Stimulated activated CD4-positive, alpha-beta T cell treated with anti-CD3 and anti-CD28 coated beads, TNF-alpha, amount 100 ng/mL, for 1 hour (primary cell): ENCODE measurements at places on chromosomes 2 and 18.

GRCh38 chr2:58539973-58540372, 298.8 kb upstream of the FANCL start:
- DNase-seq = no peak

DNA sequence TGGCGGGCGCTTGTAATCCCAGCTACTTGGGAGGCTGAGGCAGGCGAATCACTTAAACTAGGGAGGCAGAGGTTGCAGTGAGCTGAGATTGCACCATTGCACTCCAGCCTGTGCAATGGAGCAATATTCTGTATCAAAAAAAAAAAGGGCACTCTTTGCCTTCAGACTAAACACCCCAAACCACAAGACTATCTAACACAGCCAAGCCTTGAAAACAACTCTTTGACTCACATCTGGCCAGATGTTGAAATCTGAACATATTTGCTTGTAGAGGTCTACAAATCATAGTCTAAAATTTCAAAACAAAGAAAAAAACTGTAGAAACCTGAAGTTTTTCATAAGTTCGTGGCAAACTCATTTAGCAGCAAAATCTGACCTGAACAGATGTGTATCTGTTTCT, 94.9 kb downstream of the FAM161A start:
- no peak for DNase-seq

- no peak for DNase-seq
These were observed 2.5 kb upstream of the TTLL4 start for GRCh38 chr2:218708086-218708485.

DNA sequence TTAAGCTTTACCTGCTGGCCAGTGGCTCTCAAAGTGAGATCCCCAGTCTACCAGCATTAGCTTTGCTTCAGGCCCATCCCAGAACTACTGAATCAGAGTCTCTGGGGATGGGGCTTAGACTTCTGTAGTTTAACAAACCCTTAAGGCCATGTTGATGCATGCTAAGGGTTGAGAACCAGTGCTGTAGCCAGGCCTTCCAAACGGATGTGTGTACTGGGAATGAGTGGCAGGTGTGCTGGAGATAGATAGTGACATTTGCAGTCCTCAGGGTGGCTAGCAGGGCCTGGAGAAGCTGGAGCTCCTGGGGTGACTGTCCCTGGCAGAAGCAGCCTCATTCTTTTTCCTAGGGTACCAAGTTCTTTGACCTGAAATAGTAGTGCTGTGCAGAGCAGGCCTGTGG, 148.5 kb downstream of the PPP1R1C start:
- DNase-seq = no peak

GRCh38 chr2:20576598-20577115, 74.2 kb downstream of the HS1BP3 start:
- DNase-seq = no peak

- no peak for DNase-seq
These were observed 53.6 kb downstream of the CDK15 start for GRCh38 chr2:201859949-201860348.

GRCh38 chr2:206562375-206562774, 79.9 kb upstream of the FAM237A start:
- no peak for DNase-seq

GRCh38 chr2:190908532-190908931, 27.9 kb downstream of the GLS start:
- no peak for DNase-seq

DNA sequence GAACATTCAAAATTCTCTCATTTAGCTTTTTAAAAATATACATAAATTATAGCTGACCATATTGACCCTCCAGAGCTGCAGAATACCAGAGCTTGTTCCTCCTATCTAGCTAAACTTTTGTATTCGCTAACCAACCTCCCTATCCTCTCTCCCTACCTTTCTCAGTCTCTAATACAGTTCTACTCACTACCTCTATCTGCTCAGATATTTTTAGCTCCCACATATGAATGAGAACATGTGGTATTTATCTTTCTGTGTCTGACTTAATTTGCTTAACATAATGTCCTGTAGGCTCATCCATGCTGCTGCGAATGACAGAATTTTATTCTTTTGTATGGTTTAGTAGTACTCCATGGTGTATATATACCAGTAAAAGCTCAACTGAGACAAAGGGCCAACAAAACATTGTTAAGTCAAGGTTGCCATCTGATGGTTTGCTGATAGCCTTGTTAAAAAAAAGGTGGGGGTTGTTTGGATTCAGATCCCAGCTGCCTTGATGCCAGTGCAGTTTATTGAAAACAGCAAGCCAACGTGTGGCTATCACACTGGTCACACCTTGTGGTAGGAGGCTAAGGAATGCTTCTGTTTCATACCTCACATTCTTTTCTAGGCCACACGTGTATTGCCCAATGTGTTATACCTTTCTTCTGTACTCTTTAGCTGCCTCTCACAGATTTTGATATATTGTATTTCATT, 101.5 kb downstream of the VWA3B start:
- no peak for DNase-seq

DNA sequence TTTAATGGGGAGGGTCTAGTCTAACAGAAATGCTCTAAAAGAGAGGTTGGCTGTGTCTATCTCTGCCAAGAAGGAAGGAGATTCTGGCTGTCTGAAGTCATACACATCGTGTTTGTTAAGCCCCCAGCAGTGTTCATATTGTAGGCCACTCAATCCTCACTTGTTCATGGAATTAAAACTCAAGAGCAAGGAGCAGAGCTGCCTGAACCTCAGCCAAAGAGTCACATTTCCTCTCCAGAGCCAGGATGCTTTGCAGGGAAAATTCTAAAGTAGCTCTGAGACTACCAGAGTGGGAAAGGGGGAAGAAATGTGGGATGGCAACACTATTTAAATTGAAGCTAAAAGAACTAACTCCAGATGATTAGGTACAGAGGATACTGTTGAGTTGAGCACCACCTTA, 190.7 kb upstream of the CXCR4 start:
- DNase-seq = no peak

DNA sequence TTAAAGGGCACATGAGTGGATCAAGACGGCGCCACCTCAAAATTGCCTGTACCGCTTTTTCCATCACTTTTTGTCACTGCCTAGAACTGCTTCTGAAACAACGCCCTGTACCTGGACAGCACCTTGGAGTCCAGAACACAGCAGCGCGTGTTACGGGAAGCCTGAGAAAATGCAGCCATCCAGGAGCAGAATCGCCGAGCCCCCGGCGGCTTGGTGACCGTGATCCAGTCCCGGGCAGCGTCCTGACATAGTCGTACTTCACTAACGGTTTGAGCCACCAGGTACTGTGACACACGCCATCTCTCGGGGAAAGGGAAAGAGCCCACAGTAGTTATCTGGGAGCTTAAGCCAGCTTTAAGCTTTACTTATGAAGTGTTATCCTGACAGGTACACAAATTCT, 168.9 kb upstream of the SALL3 start:
- DNase-seq = no peak

DNA sequence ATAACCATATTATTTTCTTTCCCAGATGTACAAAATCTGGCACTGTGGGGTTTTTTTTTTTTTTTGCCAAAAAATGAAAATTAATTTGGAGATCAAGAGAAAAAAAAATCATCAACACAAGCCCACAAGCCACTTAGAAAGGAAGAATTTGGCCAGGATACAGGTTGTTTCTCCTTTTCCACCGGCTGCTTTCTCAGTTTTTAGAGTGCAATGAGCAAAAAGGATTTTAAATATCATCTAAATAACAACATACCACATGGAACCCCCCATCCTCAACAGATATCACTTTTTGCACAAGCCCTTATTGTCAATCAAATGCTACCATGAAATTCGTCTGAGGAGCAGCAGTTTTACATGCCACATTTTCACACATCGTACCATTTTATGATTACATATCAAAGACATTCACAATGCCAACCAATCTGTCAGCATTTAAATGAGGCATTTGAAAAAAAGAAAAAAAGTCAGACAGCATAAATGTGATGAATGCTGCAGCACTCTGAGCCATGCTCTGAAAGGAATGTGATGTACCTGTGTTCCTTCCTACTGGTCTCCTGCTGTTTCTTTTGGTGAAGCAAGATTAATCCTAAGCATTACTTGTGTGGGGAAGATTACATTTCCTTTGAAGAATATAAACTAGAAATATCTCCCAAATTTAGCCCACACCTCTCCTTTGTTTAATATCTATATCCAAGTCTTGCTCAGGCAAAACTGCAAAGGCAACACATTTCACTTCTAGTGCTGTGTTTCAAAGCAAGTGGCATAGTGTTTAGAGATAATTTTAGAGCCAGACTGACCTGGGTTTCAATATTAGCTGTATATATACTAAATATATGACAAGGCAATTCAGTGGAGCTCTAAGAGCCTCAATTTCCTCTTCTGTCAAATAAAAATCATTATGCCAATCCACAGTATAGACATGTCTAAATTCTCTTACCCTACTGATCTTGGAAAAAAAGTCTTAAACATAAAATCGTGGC, 391.3 kb downstream of the CMPK2 start:
- no peak for DNase-seq

DNA sequence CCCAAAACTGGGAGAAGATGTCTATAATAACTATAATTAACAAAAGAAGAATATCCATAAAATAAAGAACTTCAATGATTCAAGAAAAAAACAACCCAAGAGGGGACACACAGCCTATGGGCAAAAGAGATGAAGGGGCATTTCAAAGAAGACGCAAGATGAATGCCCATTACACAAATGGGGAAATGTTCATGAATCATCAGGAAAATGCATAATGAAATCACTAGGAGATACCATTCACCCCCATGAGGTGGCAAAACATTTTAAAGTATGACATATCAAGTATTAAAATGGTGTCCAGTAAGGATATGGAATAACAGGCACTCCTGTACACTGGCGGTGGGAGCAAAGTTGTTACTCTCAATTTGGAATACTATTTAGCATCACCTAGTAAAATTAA, 183.3 kb downstream of the TXNL1 start:
- no peak for DNase-seq

DNA sequence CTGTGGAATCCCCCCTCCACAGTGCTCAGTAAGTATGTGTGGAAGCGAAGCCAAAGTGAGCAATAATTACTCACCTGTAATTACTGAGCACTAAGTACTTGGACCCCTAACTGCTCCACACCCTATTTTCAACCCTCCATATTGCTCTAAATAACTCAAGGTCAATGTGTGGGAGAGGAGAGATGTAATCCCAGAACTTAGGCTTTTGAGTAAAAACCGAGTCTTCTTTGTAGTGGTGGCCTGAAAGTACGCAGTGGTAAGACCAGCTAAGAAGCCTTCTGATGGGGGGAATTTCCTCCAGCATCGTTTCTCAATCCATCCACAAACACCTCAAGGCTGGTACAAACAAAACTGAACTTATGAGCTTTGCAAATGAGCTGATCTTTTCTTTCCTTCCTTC, 551.6 kb downstream of the ZEB2 start:
- DNase-seq = no peak

DNA sequence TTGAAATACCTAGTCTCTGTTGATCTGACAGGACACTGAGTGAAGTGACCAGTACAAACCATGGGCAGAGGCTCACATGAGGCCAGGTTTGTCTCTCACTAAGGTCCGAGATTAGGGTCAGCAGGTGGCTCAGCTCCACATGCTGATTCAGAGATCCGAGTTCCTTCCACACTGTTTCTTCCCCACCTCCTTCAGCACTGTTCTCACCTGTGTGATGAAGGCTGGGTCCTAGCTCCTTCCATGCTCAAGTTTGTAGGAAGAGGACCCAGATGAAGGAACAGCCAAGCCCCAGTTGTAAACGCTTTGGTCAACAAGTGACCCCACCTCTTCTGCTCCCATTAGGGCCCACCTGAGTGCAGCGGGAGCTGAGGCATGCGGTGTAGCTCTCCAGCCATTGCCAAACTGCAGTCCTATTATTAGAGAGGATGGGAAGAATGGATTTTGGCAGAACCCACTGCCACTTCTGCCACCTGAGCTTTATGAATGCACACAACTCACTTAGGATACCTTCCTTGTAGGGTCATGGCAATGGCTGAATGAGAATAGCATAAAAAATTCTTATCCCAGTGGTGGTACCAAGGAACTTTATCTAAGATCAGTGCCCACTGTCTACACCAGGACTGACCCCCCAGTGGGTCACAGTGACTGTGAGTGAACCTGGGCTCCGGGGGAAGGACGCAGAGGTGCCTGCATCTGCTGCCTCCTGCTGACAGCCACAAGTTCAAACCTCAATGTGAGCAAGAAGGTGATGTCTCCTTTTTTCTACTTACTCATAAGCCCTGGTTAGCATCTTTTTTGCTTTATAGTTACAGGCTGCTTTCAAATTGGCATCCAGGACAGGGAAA, 324.8 kb upstream of the HS6ST1 start:
- no peak for DNase-seq

DNA sequence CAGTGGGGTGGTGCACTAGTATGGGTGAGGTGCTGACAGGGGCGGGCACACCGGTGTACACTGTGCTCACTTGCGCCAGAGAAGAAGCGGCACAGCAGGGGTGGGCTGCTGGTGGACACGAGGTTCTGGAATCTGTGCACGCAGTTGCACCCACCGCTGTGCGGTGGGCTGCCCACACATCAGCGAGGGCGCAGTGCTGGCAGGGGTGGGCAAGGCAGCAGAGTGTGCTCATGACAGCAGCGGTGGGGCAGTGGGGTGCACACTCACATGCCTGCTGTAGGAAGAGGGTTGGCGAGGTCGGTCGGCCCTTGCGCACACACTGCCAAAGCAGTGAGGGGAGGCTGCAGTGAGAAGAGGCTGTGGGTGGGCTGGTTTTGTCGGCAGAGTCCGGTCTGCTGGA, 141.8 kb downstream of the GALNT13 start:
- DNase-seq = no peak

DNA sequence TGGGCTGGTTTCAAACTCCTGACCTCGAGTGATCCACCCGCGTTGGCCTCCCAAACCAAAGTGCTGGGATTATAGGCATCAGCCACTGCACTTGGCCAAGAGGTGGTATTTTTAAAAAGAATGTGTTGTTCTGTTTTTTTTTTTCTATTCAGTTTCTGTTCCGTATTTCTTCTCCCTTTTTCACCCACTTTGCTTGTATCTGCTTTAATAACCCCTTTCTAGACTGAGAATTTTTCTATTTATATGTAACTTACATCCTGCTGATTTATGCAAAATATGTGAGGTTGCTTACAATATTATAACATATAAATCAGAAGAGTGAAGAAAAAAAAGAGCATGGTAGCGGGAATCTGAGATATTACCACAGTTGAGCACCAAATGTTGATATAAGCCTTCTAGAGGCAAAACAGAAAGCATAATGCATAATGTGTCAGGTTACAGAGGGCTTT, 17.2 kb upstream of the LYPD6B start:
- DNase-seq = no peak

GRCh38 chr2:219644801-219645480, 17.5 kb downstream of the SLC4A3 start:
- DNase-seq = no peak

- DNase-seq = no peak
These were observed 47.1 kb downstream of the SLC4A1AP start for GRCh38 chr2:27710640-27711430.

DNA sequence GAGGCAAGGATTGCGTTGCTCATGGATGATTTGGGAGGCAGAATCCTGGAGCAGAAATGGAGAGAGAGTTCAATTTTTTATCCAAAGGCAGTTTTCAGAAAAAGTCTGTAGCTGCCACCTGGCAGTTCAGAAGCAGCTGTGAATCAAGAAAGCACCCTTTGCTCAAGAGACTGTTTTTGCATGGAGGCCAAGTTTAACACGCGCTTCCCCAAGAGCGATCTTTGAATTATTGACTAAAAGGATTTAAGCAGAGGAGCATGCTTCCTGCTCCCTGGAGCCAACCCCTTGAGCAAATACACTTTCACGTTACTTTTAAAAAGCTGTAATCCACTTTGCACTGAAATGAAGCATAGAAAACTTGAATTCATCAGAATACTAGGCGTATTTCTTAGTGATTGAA, 252.4 kb downstream of the RNF144A start:
- no peak for DNase-seq
